ENCODE measurements at places on chromosomes 2 and 18.

- DNase-seq: no peak
These were observed 63.0 kb upstream of the TNFRSF11A start for GRCh38 chr18:62262061-62262460.

DNA sequence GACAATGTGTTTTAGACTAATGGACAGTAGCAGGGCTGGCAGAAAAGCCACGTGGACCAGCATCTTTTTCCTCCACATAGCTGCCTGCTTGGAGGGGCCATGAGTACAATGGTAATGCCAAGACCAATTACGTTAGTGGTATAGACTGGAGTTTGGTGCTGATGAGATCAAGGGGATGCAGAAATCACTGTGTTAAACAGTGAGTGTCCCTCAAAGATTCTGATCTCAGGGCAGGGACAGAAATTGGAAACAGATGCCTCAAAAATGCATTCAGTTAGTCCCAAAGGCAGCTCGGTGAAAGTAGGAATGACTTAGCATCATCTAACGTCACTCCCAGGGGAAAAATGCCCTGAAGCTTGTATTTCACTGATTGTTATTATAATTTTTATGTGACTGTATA lies 72.4 kb downstream of the SLC16A14 start:
- DNase-seq: no peak

GRCh38 chr2:33796511-33796910 lies 197.4 kb upstream of the FAM98A start:
- no peak for DNase-seq

DNA sequence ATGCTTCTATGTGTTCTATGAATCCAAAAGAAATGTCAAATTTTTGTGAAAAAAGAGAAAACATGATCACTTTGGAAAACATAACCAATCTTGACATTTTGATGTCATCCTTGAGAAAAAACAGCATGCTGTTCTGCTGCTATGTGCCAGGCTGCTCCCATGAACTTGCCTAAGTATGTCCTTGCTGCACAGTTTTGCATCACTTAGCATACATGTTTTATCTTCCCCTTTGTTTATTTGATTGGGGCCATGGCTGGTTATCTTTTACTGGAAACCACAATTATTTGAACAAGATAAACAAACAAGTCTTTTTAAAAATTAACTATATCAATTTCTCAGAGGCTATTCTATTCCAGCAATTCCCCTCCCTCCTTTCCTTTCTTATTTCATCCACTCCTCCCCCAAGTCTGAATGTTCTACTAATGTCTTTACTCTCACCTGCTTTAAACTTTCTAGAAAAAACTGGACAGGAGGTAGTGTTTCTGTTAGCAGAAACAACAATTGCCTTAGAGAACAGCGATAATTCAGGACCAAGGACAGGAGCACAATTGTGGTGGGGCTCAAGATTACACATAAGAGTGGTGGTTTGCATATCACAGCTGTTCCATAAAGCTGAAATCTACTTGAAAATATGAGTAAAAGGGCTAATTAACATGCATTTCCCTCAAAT lies 6.7 kb downstream of the AOX1 start:
- DNase-seq: no peak

- no peak for DNase-seq
These were observed 563 bp upstream of the POLE4 start for GRCh38 chr2:74957886-74958273.

GRCh38 chr2:70523996-70524965 lies 29.3 kb downstream of the TGFA start:
- DNase-seq: no peak
